ENCODE measurements at places on chromosomes 12 and 14.

- DNase-seq: no peak
Observed at GRCh38 chr12:67390273-67390672, 121.1 kb downstream of the CAND1 start.

- DNase-seq: no peak
Observed at GRCh38 chr14:95068080-95068479, 89.2 kb downstream of the DICER1 start.

DNA sequence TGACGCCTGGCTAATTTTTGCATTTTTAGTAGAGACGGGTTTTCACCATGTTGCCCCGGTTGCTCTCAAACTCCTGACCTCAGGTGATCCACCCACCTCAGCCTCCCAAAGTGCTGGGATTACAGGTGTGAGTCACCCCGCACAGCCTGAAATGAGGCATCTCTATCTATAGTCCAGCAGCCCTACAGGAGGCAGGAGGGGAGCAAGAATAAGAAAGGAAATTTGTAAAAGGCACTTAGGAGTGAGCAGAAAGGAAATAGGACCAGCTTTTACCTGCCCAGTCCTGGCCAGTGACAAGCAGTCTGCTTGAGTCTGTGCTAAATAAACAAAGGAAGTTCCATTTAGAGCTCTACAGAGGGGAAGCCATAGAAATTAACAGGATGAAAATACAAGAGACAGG is 15.0 kb upstream of the PSMA6 start:
- DNase-seq: no peak

DNA sequence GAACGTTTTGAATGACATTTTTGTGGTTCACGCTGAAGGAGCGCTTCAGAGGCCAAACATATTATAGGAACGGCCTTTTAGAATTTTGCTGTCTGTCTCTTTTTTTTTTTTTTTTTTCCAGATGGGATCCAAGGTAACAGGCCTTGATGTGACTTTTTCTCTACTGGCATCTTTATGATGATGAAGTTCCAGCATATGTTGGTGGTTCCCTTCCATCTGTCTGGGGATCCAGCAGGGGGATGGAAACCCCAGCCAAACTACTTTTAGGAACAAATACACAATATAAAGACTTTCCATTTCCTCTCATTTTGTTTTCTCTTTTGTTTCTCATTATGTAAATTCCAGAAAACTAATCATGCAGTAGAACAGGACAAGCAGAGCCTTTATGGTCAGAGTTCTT is 239.3 kb upstream of the PRICKLE1 start:
- no peak for DNase-seq

DNA sequence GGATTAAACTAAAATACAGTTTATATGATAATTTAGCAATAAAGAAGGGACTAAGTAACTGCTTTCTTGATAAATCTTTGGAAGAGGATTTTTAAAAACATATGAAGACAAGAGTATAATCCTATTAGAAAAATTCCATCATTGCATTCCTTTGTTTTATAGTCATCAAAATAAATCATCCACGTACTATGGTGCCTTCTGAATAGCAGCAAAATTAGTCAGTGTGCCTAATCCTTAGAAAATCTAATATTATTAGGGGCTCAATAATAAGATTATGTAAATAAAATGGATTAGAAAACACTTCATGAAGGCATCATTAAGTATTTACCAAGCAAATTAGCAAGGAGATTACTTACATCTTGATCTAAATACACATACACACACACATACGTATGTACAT is 102.1 kb downstream of the KCNH5 start:
- peak; percentile 65 for DNase-seq
